Iris pigment epithelial cell (primary cell): ENCODE measurements at places on chromosomes 7 and 10.

DNA sequence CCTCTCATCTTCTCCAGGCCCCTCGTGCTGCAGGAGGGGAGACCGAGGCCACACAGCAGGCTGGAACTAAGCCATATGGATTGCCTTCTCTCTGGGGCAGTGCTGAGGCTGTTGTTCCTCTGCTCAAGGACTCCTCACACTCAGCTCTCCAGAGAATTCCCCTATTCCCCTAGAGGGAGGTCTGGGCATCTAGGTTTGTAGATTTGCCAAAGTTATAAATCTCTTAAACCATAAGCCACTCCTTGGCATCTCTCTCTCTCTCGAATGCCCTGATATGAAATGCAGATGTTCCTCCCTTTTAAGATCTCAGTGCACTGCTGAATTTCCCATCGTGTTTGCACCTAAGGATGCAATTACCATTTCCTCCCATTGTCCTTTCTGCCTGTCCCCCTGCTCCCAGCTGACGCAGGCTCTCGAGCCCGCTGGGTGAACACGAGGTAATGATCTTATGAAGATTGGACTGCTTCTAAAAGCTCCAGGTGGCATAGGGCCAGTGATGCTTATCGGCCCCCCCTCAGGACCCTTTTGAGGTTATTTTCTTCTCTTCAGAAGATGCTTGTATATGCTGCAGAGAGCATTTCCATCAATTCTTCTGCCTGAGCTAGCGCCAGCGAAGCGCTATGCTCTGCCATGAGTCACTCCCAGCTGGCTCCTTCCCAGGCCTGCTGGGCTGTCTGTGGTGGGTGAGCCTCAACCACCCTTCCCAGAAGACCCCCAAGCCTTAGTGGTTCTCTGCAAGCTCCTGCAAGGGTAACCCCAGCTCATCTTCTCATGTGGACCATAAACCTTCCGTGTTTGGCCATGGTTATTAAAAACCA, 41.6 kb upstream of the AQP1 start:
- DNase-seq, result peak; percentile 23

DNA sequence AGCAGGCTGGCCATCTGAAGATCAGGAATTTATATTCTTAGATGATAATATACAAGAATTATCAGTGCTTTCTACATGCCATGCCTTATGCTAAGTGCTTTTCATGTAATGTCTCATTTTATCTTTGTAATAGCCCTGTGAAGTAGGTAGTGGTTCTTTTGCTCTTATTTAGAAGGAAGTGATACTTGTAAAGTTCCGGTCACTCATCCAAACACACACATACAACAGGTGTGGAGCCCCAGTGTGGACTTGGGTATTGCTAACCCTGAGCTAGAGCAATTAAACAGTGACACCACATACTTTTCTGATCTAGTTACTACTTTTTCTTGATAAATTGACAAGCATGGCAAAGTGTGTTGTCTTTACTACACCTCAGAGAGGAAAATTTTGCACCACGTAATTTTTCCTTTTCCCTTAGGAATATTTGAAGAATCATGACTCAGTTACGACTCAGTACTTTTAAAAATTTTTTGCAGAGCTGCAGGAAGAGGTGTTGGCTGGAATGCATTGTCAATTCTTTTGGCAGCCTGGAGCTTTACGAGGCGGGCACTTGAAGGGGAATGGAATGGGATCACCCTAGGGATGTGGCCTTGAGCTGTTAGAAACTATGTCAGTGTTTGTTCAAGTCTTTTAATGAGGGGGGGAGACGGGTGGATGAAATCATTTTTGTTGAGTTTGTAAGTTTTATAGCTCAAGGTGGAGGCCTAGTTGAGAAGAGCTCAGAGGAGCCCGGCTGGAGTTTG, 212.5 kb upstream of the CELF2 start:
- DNase-seq, result peak; percentile 48

GRCh38 chr7:44646176-44646920, 39.9 kb downstream of the OGDH start:
- DNase-seq, result peak; percentile 38

GRCh38 chr7:102320601-102321350, 34.1 kb downstream of the SH2B2 start:
- DNase-seq, result no peak

DNA sequence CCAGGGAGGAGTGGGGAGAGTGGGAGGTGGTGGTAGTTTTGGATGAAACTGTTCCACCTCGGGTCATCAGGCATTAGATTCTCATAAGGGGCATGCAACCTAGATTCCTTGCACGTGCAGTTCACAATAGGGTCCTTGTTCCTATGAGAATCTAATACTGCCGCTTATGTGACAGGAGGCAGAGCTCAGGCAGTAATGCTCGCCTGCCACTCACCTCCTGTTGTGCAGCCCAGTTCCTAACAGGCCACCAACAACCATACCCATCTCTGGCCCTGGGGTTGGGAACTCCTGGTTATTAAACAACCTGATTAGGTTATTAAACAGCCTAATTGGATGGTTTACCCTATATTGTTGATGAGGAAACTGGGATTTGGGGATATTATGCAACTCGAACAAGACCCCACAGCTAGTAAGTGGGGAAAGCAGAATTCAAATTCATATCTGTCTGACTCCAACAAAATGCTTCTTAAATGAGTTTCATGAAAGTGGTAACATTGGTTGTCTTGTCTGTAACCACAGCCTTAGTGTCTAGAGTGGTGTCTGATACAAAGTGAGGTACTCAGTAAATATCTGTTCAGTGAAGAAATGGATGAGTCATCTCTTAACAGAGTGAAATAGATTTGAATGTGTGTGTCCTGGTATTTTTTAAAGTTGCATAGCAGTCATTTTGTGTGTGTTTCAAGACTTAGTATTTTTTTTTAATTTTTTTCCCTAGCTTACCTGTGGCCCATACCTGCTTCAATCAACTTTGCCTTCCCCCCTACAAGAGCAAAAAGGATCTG, 101.6 kb downstream of the HECTD2 start:
- peak; percentile 94 for DNase-seq

DNA sequence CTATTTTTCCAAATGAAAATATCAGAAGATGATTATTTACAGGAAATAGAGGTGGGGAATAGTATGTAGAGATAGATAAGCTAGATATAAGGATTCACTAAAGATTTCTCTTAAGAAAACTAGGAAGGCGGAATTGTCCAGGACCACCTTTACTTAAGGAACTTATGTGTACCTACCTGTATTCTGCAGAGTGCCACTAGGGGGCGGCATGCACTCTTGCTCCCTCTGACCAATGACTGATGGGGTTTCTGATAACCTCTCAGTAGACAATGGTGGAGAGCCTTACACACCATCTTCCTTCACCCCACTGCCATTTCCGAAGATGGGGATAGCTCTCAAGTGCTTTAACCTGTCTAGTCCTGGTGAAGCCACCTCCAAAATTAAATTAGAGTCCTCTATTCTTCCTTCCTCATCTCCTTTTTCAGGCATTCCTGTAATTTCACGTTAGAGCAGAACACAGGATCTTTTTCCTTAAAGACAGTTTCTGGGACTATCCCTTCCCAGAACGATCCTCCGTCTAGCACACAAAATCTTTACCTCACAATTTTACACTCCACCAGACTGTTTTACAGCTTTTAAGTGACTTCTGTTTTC, 453.1 kb downstream of the SORCS1 start:
- peak; percentile 13 for DNase-seq

GRCh38 chr10:30529373-30529998, 95.5 kb downstream of the MAP3K8 start:
- DNase-seq, result no peak

GRCh38 chr7:32427769-32428291, 62.4 kb downstream of the LSM5 start:
- DNase-seq, result peak; percentile 84

DNA sequence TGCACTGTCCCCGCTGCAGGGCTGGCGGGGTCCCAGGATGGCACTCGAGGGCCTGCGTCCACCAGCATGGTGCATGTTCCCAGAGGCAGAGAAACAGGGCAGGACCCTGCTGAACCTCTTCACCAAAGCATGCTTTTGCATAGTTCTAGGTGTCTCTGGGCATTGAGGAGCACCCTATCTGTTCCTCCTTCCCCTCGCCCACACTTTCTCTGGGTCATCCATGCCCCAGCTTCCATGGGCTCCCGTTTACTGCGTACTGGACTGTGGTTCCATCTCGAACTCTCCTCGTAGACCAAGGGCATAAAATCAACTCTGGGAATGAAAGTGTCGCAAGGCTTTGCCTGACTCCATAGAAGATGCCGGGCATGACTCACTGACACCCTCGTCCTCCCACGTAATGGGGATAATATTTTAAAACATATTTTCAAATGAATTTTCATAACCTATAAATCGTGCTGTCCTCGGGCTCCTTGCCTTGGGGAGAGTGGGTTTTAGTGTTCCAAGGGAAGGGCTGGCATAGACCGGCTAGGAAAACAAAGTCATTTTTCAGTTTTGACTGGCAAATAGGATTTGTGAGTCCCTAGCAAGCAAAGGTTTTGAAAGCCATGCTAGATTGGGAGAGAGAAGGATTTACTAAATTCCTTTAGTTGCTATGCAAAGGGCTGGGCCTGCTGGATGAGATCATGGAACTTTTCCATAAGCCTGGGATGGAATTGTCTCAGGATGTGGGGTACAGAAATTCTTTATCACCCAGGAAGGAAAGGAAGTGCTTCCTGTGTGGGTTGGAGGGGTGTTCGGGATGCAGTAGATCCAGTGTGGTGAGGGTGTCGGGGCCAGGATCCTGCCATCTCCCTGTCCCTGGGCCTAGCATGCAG, 498.7 kb upstream of the MKI67 start:
- DNase-seq, result no peak

- no peak for DNase-seq
Observed at GRCh38 chr7:2420216-2420933, 17.0 kb downstream of the CHST12 start.

- DNase-seq, result no peak
Observed at GRCh38 chr7:7191137-7191536, 8.8 kb downstream of the C1GALT1 start.

DNA sequence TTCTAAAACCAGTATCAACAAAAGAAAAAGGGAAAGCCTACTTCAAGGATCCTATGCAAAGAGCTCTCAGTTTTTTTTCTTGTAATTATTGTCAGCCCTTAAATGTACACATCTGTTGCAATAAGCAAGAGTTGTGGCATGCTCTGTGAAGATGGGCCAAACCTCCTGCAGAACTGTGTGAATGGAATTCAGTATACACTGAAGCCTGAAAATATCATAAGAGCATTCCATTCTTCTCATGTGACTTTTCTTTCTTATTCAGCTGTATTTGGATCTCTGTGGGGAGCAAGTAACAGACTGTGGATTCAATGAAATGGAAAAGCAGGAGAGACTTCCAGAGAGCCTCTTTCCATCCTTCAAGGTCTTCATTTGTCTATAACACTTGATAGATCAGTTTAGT, 130.7 kb downstream of the SAMD9 start:
- peak; percentile 89 for DNase-seq

GRCh38 chr10:98920807-98921206, 314.8 kb downstream of the HPSE2 start:
- no peak for DNase-seq

DNA sequence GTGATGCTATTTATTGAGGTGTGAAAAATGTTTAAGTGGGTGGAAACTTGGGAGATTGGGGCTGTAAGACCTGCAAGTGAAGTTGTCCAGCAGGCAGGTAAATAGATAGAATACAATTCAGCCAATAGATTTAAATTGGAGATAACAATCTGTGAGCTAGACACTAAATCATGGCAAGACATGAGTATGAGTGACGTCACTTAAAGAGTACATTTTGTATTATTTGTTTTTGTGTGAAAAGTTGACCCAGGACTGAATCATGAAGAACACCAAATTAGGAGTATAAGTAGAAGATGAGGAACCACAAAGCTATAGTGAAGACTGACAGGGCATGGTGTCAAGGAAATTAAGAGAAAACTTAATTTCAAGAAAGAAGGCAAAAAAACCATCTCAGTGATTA, 249.1 kb upstream of the SEMA3C start:
- no peak for DNase-seq

DNA sequence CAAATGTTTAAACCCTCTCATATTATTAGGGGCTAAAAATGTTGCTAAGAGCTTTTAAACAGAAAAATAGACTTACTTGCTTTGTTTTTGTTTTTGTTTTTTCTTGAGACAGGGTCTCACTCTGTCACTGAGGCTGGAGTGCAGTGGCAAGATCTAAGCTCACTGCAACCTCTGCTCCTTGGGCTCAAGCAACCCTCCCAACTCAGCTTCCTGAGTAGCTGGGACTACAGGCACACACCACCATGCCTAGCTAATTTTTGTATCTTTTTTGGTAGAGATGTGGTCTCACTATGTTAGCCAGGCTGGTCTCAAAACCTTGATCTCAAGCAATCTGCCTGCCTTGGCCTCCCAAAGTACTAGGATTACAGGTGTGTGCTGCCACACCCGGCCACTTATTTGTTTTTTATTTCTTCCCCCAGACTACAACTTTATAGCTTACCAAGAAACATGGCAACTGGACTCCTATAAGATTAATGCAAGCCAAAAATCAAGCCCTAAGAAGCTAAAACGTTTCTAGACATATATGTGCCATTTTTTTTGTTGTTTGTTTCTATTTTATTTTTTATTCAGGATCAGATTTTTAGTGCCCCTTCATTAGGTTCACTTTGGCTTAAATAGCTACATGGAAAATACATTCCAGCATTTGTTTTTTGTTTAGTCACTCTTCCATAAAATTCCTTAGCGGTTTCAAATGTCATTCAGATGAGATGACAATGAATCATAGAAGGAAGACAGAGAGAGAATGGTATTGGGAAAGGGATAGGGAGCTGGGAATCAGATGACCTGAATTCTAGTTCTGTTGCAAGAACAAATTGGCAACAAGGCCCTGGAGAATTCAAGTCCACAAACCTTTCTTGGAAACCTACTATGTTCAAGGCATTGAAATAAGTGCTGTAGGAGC, 163.4 kb upstream of the MKLN1 start:
- peak; percentile 79 for DNase-seq

- DNase-seq, result peak; percentile 92
Observed at GRCh38 chr10:124153023-124153826, 59.8 kb upstream of the CHST15 start.

DNA sequence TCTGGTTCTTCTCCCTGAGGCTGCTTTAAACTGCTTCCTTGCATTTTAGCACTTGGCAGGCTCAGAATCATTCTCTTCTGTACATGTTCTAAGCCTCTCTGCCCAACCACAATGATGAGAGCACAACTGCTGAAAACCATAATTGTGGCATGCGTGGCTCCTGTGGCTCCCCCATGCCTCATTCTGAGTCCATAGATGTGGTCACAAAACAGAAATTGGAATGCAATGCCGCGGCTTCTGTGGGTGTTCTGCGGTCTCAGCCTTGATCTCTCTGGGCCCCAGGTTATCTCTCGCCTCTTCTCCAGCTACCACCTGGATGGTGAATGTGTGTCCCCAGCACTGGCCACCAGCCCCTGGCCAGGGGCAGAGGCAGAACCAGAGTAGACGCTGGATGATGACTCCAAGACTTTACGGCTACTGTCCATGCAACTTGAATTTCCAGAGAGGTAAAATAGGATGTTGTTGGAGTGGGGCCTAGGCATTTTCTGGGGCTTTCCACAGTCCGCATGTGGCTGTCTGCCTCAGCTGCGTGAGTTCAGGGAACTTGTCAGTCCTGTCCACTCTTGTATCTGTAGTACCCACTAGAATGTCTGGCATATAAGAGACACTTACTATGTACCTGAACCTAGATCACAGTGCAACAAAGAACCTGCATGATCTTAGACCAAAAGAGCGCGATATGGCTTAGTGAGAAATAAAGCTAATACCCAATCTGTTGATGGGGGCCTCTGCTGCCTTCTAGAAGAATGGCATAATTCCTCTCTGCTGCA, 52.4 kb upstream of the ADRB1 start:
- peak; percentile 6 for DNase-seq
